ENCODE measurements at places on chromosomes 16 and 17.
A peak's percentile ranks its signal among the peaks of the same experiment; 100 is the strongest.

DNA sequence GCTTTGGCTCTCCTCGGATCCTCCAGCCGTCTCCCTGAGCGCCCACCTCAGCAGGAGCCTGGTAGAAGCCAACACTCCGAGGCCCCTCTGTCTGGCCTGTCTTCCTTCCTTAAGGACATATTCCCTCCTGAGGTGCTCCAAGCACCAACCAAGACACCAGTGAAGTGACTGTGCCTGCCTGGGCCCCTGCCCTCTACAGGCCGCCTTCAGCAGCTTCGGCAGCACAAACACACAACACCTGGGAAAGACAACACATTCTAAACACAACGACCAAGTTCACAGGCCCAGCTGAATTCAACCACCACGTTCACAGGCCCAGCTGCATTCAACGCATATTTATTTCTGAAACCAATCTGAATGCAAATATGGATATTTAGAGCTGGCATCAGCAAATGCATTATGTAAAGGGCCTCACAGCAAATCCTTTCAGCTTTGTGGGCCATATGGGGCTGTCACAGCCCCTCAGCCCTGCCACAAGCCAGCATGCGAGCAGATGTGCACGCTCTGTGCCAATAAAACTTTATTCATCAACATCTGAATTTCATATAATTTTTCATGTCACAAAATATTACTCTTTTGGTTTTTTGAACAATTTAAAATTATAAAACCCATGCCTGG lies 12.2 kb downstream of the GALNS start:
- DNase-seq, result no peak

DNA sequence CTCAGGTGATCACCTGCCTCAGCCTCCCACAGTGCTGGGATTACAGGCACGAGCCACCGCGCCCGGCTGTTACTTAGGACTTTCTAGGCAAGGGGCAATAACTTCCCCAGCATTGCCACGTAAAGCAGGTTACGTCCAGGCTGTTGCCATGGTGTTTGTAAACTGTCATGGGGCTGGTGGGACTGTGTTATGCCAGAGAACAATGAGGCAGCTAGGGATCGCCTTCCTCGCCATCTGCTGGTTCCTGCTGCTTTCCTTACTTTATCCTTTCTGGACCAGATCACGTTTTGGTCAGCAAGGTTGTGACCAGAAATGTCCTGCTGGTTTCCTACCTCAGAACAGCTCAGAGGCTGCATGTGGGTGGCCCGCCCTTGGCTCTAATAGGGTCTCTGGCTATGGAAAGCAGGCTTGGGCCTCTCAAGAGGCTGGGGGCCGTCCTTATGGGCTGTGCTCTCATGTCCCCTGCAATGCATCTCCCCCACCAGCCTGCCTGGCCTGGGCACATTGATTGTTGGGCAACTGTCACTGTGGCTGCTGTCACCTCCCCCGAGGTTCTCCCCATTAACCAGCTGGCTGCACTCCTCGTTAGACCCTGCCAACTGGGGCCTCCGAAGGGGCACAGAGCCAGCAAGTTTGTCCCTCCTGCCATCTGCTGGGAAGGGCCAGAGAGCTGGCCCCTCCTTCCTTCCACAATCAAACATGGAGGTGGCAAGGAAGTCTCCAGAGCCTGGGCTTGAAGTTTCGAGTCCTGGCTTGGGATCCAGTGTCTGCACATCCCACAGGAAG lies 28.2 kb upstream of the ZC3H18 start:
- DNase-seq, result no peak

GRCh38 chr17:49848019-49848473 lies at the start of gene TAC4:
TAC4 (minus strand) TSS chr17:49848069; CDS start chr17:49848017, 52 bp downstream.
- no peak for DNase-seq

DNA sequence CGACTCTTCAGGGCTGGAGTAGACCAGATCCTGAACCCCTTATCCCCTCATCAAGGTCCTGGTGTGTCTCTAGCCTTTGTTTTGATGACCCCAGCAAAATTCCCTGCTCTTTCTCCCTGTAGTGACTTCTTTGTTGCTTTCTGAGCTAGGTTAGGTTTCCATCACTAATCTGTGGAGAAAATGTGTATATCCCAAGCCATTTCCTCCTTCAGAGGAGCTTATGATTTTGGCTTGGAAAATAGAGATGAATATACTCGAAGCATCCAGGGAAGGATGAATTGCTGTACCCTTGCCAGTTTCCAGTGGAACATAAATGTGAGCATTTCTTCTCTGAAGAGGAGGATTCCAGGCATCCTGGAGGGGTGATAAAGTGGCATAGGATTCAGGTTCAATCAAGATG lies 55.8 kb downstream of the KSR1 start:
- DNase-seq, result no peak

GRCh38 chr16:79687249-79688130 lies 87.0 kb upstream of the MAF start:
- DNase-seq, result no peak

DNA sequence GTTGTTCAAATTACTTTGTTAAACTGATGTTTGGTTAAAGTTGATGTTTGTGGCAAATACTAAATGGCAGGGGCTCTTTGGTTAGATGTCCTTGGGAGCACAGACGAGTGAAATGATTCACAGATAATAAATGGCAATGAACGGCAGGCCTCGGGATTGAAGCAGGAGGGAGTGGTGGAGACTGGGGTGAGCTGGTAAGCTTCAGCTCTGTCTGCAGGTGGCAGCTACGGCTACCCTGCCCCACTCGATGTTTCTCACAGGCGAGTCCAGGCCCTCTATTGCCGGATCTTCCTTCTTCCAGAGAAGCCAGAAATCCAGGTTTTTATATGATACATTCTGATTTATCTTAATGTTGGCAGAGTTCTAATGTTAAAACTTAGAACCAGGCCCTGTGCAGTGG lies 144.8 kb upstream of the CACNG5 start:
- no peak for DNase-seq

DNA sequence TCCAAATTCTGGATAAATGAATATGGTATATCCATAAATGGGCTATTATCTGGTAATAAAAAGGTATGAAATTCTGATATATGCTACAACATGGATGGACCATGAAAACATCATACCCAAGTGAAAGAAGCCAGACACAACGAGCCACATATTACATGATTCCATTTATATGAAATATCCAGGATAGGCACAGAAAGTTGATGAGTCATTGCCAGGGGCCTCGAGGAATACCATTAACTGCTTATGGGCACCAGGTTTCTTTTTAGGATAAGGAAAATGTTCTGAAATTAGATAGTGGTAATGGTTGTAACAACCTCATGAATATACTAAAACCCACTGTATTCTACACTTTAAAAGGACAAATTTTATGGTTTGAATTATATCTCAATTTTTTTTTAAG lies 123.2 kb downstream of the PITPNC1 start:
- no peak for DNase-seq

GRCh38 chr16:6016530-6017184 lies 919.1 kb upstream of the EEF2KMT start:
- DNase-seq, result no peak

- no peak for DNase-seq
Measured at GRCh38 chr17:40382251-40382650, 17.7 kb upstream of the GJD3 start.

DNA sequence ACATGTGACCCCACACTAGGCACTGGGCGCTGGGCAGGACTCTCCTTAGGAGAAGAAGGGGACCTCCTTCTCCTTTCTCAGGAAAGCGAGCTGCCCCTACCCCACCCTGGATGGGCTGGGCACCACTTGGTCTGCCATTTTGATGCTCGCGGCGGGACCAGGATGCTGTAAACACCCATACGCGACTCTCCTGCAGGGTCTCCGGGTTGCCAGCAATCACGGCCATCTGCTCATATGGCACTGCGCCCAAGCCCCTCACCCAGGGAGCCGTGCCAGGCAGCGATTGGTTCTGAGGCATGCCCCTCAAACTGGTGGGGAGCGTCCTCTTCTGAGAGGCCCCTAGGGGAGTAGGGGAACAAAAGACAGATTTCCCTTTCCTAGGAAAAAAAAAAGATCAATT lies 99.0 kb downstream of the C16orf78 start:
- no peak for DNase-seq

GRCh38 chr17:49910858-49911204 lies 58.2 kb upstream of the DLX4 start:
- DNase-seq, result no peak

- DNase-seq, result no peak
Measured at GRCh38 chr16:87169509-87169995, 147.6 kb downstream of the C16orf95 start.

- DNase-seq, result no peak
Measured at GRCh38 chr17:9729735-9730420, 61.5 kb downstream of the DHRS7C start.

DNA sequence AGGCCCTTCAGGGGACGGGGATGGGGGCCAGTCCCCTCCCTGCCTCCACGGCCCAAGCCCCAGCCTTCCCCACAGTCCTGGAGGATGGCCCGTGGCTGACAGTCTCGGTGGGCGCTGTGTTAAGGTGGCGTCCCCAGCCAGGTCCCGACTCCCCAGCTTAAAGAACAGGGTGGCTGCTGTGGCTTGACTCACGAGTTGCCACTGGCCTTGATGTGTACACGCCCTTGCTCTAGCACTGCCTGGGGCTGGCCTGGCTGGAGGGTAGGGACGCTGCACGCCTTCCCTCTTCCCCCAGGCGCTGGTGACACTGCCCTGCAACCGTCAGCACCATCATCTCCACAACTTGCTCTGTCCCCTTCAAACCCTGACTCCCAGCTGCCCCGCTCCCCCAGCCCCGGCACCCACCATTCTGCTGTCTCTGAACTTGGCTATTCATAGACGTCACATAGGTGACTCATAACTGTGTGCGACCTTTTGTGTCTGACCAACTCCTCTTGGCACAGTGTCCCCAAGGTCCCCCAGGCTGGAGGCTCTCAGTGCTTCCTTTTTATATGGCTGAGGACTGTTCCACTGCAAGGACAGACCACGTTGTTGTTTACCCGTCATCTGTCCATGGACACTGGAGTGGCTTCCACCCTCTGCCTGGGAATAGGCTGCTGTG lies 6.3 kb downstream of the GNPTG start:
- DNase-seq, result peak; percentile 28

DNA sequence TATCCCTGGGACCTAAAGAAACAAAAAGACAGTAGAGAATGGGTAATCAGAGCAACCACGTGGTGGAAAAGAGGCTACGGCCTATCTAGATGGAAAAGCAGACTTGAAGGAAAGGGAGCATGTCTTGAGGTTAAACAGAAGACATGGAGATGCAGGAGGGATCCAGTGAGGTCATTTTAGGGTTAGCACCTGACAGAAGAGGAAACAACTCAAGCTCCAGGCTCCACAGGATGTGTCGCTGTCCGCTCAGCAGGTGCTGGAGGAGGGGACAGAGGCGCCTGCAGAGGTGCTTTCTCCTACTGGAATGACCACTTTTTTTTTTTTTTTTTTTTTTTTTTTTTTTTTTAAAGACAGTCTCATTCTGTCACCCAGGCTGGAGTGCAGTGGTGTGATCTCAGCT lies 47.5 kb upstream of the CLEC3A start:
- DNase-seq, result no peak

Measured in inflammatory macrophage treated with lipopolysaccharide for 4 hours (primary cell).